Urothelium cell line (cell line): ENCODE measurements at places on chromosomes 1 and 21.

DNA sequence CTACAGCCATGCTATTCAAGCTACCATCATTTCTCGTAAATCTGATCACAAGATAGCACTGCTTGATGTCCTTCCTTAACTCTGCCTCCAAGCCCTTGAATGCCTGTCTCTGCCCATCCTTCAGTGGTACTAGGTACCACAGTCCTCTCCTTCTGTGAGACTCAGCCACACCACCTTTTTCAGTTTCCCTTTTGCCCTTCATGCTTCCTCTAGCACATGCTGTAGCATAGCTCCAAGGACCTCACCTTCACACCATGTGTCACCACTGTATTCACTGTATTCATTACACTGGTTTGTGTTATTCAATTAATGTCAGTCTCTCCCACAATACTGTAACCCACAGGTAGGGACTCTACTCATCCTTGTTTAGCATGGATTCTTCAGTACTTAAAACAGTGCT, 8.0 kb upstream of the TP53BP2 start:
- no peak for DNase-seq

- no peak for DNase-seq
Measured at GRCh38 chr1:162688521-162688920, 56.3 kb downstream of the DDR2 start.

- no peak for DNase-seq
Measured at GRCh38 chr1:152511596-152511995, 993 bp downstream of the LCE5A start.

DNA sequence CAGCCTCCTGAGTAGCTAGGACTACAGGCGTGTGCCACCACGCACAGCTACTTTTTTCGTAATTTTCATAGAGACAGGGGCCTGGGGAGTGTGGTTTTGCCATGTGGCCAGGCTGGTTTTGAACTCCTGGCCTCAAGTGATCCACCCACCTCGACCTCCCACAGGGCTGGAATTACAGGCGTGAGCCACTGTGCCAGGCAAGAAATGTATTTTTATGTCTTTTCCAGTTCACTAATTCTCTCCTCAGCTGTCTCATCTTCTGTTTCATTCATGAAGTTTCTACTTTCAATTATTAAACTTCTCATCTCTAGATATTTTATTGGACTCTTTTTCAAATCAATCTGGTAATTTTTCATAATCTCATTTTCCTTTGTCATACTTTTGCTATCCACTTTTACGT, 72.1 kb upstream of the DISP3 start:
- no peak for DNase-seq

GRCh38 chr1:38194472-38194871, 147.9 kb upstream of the POU3F1 start:
- no peak for DNase-seq

DNA sequence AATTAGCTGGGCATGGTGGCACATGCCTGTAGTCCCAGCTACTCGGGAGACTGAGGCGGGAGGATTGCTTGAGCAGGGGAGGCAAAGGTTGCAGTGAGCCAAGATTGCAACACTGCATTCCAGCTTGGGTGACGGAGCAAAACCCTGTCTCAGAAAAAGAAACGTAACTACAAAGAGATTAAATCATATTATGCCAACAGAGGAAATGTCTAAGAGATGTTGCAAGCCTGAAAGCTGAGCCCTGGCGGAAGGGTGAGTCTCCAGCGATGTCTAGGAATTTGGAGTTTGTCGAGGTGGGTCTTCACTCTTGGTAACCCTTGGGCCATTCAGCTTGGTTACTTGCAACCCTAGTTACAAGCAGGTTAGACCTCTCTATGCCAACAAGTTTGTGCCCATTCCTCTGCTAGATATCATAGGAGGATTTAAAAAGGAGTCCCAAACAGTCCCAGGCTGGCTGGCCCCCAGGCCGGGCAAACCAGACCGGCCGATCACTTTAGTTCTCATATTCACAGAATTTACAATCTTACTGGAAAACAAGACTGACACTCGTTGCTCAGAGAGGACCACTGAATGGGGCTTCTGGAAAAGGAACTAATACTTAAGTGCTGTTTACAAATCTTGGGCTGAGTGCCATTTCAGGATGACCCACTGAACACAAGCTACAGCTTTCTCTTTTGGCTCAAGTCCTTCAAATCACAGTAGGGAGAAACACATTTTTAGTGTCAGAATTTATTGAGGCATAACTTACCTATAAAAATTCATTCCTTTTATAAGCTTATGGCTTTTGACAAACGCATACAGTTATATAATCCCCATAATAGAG, 27.1 kb downstream of the SLC30A1 start:
- DNase-seq, result peak; percentile 54

- DNase-seq, result no peak
Measured at GRCh38 chr21:44425307-44425894, 29.9 kb upstream of the LRRC3 start.

- peak; percentile 50 for DNase-seq
Measured at GRCh38 chr1:116569776-116570357, 959 bp downstream of the CD58 start.

- peak; percentile 69 for DNase-seq
Measured at GRCh38 chr1:24502065-24502708, 449 bp upstream of the RCAN3 start.
